HFF-Myc (cell line): ENCODE measurements at places on chromosomes 3 and 15.
A peak's percentile ranks its signal among the peaks of the same experiment; 100 is the strongest.

DNA sequence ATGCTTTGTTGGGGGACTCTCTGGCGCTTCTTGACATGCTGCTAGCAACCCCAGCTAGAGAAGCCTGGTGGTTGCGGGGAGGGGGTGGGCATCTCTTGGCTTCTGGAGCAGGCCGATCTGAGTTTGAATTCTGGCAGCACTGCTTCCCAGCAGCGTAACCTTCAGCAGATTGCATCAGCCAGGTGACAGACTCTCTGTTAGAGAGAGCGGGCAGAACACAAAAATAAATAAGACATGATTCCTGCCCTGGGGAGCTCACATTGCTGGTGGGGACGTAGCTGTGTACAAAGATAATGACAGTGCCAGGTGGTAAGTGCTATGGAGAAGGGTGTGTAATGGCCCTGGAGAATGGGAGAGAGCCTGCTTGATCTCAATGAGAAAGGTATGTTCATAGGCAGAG is 87.4 kb downstream of the THSD4 start:
- no peak for DNase-seq

GRCh38 chr3:123071146-123071545 is 4.3 kb downstream of the PDIA5 start:
- DNase-seq = no peak

GRCh38 chr15:98347001-98347400 is 301.3 kb upstream of the IGF1R start:
- DNase-seq = no peak

DNA sequence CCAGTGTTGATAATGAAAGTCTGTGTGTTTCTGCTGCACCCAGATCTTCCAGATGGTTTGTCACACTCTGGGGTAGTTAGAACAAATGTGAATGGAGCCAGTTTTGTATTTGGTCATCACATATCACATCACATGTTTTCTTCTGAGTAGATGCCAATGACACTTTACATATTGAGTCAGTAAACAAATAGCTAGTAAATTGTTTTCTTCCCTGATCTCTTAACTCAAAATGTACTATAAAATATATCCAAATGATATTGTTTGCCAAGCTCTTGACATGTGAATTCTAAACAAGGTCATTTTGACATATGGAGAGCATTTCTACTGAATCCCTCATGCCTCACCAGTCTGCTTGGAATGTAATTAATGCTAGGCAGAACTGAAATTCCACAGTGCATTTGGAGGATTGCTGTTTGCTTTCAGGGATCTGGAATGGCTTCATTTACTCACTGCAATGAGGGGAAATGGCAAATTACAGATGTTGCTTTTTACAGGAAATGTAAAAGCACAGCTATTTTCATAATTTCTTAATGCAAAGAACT is 45.0 kb downstream of the PDHB start:
- DNase-seq = peak; percentile 72

GRCh38 chr3:10294030-10294586 is 1.4 kb upstream of the GHRL start:
- no peak for DNase-seq
